ENCODE measurements at places on chromosomes 2 and 18. TPM values are rescaled to one million over a fixed set of nuclear protein-coding genes. Genes with fewer than 3 reads are reported as not detected.

The EVA1A gene
- 67.0 TPM for total RNA-seq

The MAP3K19 gene
- total RNA-seq = not detected

The IL37 gene
- total RNA-seq = not detected

The CHST9 gene
- 2.1 TPM for total RNA-seq

The CLEC4F gene
- total RNA-seq = not detected

The SANBR gene
- 6.3 TPM for total RNA-seq

The AQP12A gene
- total RNA-seq = not detected

The EGR4 gene
- 0.07 TPM for total RNA-seq

The OTOF gene
- total RNA-seq = not detected

The CCDC88A gene
- 31.2 TPM for total RNA-seq

The TNS1 gene
- total RNA-seq = 4.3 TPM

The OR6B2 gene
- not detected for total RNA-seq

The AQP4 gene
- 0.29 TPM for total RNA-seq

The ALPP gene
- total RNA-seq = not detected

The DAW1 gene
- 1.6 TPM for total RNA-seq

The HOXD12 gene
- total RNA-seq = not detected

The BIRC6 gene
- total RNA-seq = 53.6 TPM

The IAH1 gene
- total RNA-seq = 92.1 TPM

The SLC8A1 gene
- 10.6 TPM for total RNA-seq

The ACADL gene
- total RNA-seq = 0.51 TPM

The FIGN gene
- total RNA-seq = 7.7 TPM

The CERKL gene
- 0.40 TPM for total RNA-seq
